ENCODE measurements at places on chromosomes 7 and 10.
A peak's percentile ranks its signal among the peaks of the same experiment; 100 is the strongest.

- no peak for DNase-seq
Observed at GRCh38 chr10:35569836-35570235, 35.3 kb upstream of the GJD4 start.

DNA sequence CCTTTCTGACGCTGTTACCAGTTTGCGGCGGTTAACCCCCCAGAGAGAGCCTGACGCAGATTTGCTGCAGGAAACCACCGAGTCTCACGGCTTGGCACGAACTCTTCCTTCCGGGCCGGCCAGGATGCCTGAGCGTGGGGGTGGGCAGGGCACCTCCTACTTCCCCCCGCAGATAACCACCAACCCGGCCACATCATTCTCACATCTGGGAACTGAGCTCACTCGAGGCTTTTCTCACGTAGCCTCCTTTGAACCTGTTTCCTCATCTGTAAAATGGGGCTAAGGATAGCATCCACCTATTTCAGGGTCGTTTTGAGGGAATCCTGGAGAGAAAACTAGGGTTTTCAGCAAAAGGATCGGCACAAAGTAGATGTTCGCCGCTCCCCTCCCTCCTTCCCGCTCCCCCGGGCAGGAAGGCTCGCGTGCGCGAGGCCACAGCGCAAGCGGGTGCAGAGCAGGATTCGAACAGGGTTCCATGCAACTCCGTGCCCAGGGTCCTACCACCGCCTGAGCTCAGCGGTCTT lies 23.6 kb downstream of the DDIT4 start:
- DNase-seq = peak; percentile 63

- DNase-seq = no peak
Observed at GRCh38 chr7:129609666-129610065, 1.9 kb upstream of the NRF1 start.

DNA sequence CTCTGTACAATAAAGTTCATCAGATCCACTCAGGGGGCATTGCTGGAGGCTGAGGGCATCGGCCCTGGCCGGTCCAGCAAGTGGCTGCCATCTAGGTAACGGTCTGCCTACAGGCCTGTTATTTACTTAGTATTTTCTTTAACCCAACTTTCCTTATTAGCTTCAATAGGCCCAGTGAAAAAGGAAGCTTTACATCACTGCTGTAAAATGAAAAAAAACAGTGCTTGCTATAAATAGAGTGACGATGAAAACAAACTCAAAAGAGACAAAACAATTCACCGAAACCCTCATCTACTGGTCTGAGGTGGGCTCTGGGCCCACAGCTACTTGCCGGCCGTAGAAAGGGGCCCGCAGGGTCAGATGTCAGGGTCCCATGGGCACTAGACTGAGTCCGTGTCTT lies 192.5 kb downstream of the ELFN1 start:
- DNase-seq = no peak
